Cortex of kidney (tissue), 1 donor: ENCODE measurements at places on chromosomes 12 and 14.

DNA sequence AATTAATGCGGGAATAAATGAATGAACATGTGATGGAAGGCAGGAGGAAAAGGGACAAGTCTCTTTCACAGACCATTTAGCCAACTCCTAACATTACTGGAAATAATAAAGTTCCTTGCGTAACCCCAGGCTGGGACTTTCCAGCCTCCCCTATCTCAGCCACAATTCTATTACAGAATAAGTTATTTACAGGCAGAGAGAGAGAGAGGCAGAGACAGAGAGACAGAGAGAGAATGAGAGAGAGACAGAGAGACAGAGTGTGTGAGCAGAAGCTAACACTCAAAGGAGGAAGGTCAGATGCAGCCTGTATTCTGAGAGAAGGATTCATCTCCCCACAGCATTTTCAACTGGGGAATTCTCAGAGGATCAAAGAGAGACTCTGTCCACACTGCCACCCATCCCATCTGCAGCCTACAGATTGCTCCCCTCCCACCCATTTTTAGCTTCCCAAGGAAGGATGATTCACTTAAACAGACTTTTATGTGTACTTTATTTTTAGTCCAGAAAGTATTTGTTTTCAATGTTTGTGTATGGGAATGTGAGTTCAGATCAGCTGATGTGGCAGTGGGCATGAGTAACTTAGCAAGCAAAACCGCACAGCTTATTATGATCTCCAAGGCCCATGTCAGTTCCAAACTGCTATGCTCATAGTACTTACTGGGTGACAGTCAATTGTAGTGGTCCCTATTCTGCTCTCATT lies 165.7 kb downstream of the CAND1 start:
- no peak for DNase-seq

DNA sequence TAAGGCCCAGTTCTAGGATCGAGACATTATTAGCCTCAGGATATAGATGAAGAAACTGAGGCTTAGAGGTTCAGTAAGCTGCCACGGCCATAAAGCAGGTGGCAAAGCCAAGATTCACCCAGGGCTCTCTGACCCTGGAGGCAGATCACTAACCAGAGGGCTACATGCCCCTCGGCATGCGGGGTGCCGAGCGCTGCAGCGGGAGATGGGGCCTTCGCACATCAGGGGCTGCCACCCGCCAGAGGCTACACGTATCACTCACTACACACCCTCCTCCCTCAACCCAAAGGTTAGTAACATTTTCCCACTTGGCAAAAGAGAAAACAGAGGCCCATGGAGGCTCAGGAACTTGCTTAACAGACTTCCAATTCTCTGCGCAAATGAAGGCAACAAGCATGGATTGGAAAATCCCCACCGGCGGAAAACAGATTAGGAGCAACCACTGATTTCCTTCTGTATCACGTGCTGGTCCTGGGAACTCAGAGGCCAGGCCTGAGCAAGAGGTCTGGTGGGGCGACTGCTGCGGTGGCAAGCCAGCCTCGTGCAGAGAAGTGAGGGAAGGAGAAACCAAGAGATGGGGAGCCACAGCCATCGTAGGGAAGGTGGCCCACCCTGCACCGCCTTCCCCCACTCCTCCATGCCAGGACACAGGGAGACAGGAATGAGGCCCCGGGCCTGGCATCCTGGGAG lies 6.0 kb downstream of the CCDC85C start:
- no peak for DNase-seq

DNA sequence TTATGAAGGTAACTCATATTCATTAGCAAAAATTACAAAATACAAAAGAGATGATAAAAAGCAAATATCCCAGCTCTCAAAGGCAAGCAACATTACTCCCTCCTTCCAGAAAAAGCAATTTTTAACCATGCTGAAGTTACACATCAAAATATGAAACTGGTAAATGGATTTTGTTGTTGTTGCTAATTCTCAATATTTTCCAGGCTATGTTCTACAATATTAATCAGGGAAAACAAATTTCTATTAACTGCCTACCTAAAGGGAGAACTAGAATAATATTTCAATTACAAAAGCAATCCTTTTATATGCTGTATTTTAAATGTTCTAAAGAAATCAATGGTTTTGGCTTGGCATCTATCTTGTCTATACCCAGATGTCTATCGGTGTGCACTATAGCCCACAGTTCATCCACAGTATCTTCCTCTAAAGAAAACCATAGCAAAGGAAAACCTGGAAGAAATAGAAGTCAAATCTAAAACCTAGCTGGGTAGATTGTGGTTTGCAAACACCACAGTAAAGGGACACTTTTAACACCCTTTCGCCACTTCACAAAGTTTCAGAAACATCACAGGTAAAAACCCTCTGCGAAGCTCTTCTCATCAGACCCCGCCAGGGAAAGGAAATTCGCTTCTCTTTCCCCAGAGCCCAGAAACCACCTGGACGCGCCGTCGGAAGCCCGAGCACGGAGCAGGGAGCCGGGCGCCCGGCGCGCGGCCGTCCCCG lies 32.0 kb downstream of the TC2N start:
- no peak for DNase-seq

DNA sequence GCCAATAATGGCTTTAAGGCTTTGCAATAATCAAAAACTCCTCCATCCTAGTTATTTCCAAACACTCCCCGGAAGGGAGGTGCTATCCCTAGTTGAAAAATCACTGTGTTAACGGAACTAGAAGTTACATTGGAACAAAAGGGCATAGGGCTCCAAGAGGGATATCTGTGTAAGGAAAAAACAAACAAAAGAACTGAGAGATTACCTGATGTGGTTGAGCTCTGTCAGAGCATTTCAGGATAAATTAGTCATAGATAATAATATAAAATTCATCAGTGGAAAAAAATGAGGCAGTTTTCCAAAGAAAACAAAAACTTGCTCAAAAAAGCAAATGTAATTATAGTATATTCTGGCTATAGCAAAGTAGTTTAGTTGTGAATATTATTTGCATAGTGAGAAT lies 27.4 kb upstream of the PAPLN start:
- DNase-seq: no peak

DNA sequence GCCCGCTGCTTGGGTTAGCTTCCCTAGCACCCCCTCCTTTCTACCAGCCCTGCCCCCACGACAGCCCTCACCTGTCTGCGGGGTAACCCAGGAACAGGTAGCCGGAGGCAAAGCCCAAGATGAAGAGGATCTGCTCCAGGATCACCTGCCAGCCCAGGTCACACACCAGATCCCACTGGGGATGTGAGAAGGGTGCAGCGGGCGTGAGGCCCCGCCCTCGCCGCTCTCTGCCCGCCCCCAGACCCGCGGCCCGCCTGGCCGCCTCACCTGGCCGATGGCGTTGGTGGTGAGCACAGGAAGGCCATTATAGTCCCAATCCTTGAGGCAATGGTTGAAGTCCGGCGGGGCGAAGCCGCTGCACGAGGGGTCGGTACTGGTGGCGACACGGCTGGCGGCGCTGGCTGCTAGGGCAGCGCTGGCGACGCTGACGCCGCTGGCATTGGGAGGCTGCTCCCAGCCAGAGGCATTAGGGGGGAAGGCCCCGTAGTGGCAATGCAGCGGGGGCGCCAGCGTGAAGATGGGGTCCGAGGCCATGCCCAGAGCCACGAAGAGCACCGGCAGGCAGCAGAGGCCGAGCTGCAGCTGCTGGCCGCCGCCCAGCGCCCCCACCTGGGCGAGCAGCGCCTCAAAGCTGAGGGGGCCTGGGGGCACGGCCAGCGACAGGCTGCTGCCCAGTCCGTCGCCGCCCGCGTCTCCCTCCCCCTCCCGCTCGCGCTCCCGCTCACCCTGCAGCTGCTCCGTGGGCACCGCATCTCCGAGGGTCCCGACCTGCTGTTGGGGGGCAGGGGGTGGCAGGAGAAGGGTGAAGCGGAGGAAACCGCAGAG lies 794 bp downstream of the SLC22A17 start:
- DNase-seq: no peak

- no peak for DNase-seq
These were observed 254.0 kb upstream of the USP15 start for GRCh38 chr12:62006076-62006732.

DNA sequence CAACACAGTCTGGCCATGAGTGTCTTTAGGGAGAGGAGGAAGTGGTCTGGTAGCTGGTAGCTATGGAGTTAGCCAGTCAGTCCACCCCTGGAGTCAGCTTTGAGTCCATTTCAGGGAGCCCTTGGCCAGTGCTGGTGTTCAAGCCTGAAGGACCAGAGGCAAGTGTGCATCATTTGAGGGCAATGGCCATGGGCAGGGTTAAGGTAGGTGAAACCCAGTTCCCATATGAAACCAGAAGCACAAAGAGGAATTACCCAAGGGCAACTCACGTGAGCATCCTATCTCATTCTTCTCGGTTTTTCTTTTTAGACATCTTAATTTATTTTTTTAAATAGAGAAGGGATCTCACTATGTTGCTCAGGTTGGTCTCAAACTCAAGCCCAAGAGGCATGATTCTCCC lies 61.3 kb upstream of the ACTN1 start:
- no peak for DNase-seq

- DNase-seq: no peak
These were observed 18.4 kb downstream of the ZFYVE1 start for GRCh38 chr14:73008501-73008900.

GRCh38 chr14:51335531-51335930 lies 95.5 kb downstream of the TMX1 start:
- no peak for DNase-seq

DNA sequence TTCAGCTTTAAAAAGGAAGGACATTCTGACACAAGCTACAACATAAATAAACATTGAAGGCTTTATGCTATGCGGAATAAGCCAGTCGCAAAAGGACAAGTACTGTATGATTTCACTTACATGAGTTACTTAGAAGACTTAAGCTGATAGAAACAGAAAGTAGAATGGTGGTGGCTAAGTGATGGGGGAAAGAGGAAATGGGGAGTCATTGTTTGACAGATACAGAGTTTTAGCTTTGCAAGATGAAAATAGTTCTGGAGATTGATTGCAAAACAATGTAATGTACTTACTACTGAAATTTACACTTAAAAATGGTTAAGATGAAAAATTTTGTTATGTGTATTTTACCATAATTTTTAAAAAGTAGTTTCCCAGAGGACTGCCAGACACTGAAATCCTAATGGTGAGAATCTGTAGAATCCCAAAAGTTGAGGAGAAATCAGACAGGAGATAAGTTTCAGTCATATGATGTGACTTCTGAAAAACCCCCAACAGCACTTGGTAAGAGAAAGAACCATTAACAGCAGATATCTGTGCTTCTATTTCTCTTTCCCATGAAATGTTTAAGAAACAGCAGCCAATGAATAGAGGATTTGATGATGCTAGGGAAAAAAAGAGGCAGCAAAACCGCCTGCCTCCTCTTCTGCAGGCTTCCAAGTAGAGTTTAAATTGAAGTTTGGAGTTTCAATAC lies 16.6 kb upstream of the CLEC2A start:
- DNase-seq: no peak

DNA sequence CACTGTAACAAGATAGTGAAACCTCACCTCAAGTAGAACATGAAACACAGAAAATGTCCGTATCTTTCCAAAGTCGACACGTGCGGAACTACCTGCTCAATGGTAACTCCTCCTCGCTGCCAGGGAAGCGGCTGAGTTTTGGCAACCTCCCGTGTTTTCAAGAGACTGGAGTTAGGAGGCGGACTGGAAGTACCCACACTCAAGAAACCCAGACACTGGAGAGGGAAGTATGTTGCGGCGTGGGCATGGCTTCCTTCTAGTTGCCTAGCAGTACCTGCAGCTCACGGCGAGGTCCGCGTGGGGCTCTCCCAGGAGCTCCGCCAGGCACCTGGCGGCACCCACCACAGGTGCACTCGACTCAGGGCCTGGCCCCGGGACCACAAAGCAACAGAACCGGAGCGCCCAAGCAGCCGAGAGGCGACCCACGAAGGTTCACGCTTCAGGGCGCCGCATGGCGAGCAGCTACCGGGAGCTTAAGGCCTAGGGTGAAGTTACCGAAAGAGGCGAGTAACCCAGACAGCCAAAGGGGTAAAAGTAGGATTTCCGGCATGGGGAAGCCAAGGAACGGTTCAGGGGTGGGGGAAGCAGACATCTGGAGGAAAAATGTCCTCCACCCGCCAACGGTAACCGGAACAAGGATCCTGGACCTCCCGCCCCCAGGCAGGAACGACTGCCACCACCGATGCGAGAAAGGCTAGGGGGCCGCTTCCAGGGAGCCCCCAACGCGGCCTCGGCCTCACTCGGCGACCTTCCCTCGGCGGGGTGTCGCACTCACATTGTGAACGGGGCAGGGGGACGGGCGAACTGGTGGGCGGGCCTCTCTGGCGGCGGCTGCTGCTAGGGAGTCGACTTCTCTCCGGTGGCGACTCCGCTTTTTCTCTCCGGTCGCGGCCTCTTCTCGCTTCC lies 608 bp downstream of the PTGES3 start:
- no peak for DNase-seq

GRCh38 chr12:124566997-124567672 lies at the start of gene NCOR2:
TSS of gene NCOR2 (minus strand) at chr12:124567612. CDS start at chr12:124495251, 72,361 bp downstream.
- no peak for DNase-seq

GRCh38 chr12:5102806-5103205 lies 59.1 kb downstream of the KCNA5 start:
- no peak for DNase-seq

GRCh38 chr12:119730381-119730780 lies 62.4 kb downstream of the PRKAB1 start:
- DNase-seq: no peak

DNA sequence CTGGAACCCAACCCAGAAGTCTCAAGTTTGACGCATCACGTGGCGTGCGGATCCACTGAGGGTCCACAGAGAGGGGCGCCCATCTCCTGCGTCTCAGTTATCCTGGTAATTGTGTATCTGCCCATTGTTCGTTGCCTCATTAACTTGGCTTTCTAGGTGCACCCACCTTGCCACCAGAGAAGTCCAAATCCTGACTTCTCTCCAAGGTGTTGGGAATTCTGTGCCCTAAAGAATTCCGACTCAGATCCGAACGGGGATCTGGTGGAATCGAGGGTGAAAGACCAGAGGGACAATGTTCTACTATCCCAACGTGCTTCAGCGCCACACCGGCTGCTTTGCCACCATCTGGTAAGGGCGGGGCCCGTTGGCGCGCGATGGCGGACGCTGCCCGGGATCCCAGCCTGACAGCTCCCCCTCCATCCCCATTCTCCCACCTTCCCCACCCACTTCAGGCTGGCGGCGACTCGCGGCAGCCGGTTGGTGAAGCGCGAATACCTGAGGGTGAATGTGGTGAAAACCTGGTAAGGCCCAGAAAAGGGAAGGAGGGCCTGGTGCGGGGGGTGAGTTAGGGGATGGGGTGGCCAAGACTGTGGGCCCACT lies 481 bp downstream of the REC8 start:
- DNase-seq: no peak

DNA sequence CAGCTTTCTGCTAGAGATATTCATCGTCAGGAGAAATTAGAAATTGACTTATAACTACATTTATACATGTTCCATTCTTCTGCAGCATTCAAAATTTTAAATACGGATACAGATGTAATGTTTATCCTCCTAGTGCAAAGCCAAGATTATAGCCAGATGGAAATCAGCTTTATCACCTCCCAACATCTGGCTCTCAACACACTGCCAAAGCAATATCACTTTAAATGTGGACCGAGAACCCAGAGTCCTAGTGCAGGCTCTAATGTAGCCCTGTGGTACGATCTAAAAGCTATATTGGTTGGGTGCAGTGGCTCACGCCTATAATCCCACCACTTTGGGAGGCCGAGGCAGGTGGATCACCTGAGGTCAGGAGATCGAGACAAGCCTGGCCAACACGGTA lies 6.5 kb downstream of the MLH3 start:
- DNase-seq: no peak

- no peak for DNase-seq
These were observed 44.4 kb upstream of the GNG2 start for GRCh38 chr14:51816031-51816430.
